Upper lobe of right lung (tissue), 1 donor: ENCODE measurements at places on chromosomes 2 and 18. TPM values are rescaled to one million over a fixed set of nuclear protein-coding genes. Genes with fewer than 3 reads are reported as not detected.

DNA sequence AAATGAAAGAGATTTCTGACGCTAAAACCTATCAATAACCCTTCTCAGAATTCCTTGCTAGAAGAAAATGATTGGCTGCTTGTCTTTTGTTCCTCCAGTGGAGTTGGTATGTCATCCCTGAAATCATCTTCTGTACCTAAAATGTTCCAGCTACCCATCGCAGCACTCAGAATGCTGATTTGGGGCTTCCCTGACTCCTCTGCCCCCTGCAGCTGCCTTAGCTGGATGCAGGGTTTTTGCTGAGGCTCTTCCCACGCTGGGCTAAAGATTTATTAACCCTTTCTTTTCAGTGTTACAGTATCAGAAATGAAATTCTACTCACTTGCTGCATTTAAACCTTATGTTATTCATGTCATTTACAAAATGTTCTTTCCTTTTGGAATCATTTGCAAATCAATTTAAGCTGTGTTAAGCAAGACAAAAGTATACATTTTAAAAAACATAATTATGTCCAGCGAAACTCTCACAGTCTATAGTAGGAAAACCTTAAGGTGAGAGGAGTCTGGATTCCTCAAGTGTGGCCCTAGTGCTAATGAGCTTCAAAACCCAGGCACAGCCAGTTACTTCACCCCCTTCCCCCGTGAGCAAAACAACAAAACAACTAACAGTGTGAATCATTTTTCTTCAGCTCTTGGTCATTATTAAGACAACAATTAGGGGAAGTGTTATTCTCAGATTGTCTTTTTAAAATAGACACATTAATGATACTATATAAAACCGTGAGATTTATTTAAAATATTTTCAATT is 32.8 kb downstream of the PKP4 start:
- H3K4me1 ChIP-seq = peaks cover 14% of the 10 kb centered on the region
- H3K27me3 ChIP-seq = no peaks in the 10 kb centered on the region
- no peaks in the 10 kb centered on the region for H3K36me3 ChIP-seq
- no peak overlapping the region for H3K27ac ChIP-seq
- DNase-seq = no peak

DNA sequence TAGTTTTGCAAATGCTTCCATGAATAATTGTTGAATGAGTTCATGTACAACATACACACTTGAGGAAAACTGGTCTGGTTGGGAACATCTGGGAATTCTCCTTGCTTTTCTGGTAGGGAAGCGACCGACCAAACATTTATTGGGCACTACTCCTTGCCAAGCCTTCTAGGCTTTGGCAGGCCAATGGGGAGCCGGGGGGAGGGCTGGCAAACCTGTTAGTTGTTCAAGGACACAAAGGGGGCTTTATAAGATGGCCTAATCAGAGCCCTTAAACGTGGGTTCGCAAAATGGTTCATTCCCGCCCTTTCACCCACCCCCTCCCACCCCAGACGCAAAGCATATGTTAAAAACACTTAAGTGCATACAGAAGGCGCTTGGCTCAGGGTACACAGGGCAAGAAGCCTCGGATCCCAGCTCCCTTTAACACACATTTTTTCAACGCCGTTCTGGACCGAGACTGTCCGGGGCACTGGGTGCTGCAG is 844 bp upstream of the VSNL1 start:
- DNase-seq = no peak
- H3K36me3 ChIP-seq = no peaks in the 10 kb centered on the region
- H3K27me3 ChIP-seq = peaks cover 75% of the 10 kb centered on the region
- H3K4me3 ChIP-seq = peak overlapping the region; percentile 34
- no peak overlapping the region for H3K27ac ChIP-seq

Gene DOCK10
- total RNA-seq = 35.8 TPM

DNA sequence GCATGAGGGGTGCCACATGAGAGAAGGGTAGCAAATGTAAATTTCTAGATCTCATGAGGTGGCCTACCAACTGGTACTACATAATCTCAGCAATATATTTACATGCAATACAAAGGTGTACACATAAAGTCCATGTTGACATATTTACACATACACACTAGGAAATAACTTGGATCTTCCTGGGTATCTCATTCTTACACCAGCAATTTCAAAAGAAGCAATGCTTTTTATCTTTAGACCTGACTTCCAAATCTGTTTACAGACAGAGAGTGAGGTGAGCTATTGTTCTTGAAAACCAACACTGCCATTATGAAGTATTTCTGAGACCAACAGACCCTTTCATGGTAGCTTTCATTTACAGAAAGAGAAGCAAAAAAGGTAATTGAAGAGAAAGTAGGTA is 184.2 kb downstream of the ERBB4 start:
- DNase-seq = no peak
- H3K27ac ChIP-seq = no peak overlapping the region
- H3K4me1 ChIP-seq = no peaks in the 10 kb centered on the region

- DNase-seq = no peak
- H3K27me3 ChIP-seq = peaks cover 28% of the 10 kb centered on the region
- H3K36me3 ChIP-seq = no peaks in the 10 kb centered on the region
- H3K4me1 ChIP-seq = peaks cover 14% of the 10 kb centered on the region
- no peak overlapping the region for H3K27ac ChIP-seq
These were observed 964 bp downstream of the ZBTB7C start for GRCh38 chr18:48408111-48408726.

DNA sequence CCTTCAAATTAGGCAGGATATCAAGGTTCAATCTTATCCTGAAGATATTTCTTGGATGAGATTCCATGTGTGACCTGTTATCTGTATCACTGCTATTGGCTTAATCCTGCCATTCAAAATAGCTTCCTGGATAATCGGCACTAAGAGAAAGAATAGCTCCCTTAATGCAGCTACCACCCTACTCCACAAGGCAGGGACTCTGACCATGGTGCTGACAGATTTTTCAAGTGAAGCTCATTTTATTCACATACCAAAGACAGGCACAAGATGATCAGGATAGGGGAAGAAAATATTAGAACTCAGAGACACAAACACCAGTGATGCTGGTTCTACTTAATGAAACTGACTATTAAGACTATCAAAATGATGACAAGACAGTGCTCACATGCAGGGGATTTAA is 74.9 kb downstream of the ORC4 start:
- H3K4me3 ChIP-seq = no peak overlapping the region
- no peak overlapping the region for H3K27ac ChIP-seq
- peaks cover 29% of the 10 kb centered on the region for H3K36me3 ChIP-seq
- no peaks in the 10 kb centered on the region for H3K27me3 ChIP-seq
- DNase-seq = no peak
- H3K4me1 ChIP-seq = no peaks in the 10 kb centered on the region

- H3K4me1 ChIP-seq = no peaks in the 10 kb centered on the region
- no peaks in the 10 kb centered on the region for H3K36me3 ChIP-seq
These were observed 260.4 kb upstream of the FANCL start for GRCh38 chr2:58501371-58502160.

DNA sequence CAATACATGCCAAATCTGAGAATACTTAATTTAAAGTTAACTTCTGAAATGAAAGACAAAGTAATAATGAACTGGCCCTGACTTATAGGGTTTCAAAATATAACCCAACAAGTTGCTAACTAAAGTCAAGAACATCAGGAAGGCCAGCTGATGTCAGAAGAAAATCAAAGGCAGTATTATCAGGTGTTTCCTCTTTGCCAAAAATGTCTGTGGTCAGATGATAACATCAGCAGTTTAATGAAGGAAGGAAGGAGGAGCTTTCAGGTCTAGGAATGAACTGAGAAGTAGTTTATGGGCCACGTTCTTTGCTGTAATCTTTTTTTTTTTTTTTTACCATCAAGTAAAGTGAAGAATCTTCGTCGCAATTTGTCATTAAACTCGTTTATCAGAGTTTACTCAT is 40.9 kb downstream of the CDH2 start:
- DNase-seq = no peak
- no peak overlapping the region for H3K4me3 ChIP-seq
- H3K27ac ChIP-seq = no peak overlapping the region
- no peaks in the 10 kb centered on the region for H3K36me3 ChIP-seq
- H3K27me3 ChIP-seq = no peaks in the 10 kb centered on the region
- H3K4me1 ChIP-seq = no peaks in the 10 kb centered on the region

GRCh38 chr2:144426981-144427479 is 92.9 kb downstream of the ZEB2 start:
- no peak overlapping the region for H3K4me3 ChIP-seq
- H3K4me1 ChIP-seq = peaks cover 34% of the 10 kb centered on the region
- H3K27me3 ChIP-seq = no peaks in the 10 kb centered on the region

Gene CAPN14
- 0.26 TPM for total RNA-seq

- peak; percentile 74 for DNase-seq
- H3K27ac ChIP-seq = peak overlapping the region; percentile 36
- H3K36me3 ChIP-seq = peaks cover 44% of the 10 kb centered on the region
- H3K27me3 ChIP-seq = no peaks in the 10 kb centered on the region
These were observed 81.5 kb downstream of the NRP2 start for GRCh38 chr2:205763708-205764211.

Gene LBX2
- 1.8 TPM for total RNA-seq

Gene KRTCAP3
- total RNA-seq = 22.5 TPM

GRCh38 chr18:56541340-56541739 is 97.1 kb downstream of the TXNL1 start:
- H3K27ac ChIP-seq = no peak overlapping the region
- no peaks in the 10 kb centered on the region for H3K36me3 ChIP-seq
- H3K4me3 ChIP-seq = no peak overlapping the region

GRCh38 chr2:240457223-240458043 is 22.0 kb downstream of the GPC1 start:
- H3K36me3 ChIP-seq = no peaks in the 10 kb centered on the region
- no peak overlapping the region for H3K4me3 ChIP-seq
- H3K4me1 ChIP-seq = peaks cover 5% of the 10 kb centered on the region
- peaks cover 15% of the 10 kb centered on the region for H3K27me3 ChIP-seq
- no peak for DNase-seq

- H3K27me3 ChIP-seq = no peaks in the 10 kb centered on the region
- no peaks in the 10 kb centered on the region for H3K36me3 ChIP-seq
These were observed 2.7 kb downstream of the ZEB2 start for GRCh38 chr2:144516981-144517865.

DNA sequence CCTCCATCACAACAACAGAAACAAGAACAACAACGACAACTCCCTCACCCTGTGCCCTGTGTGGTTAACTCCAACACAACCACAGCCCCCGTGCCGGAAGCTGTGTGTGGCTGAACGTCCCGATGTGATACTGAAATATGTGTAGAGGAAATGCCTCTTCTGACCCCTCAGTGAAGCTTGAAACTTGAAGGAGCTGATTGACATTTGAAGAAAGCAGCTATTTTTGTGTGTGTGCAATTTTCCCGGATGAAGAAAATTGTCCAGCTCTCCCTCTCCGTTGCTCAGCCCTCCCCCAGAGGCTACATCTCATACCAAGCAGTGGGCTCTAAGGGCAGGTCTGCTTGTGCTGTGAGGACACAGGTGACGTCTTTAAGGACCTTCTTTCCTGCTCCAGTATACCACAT is 173.8 kb downstream of the ICOS start:
- H3K4me1 ChIP-seq = peaks cover 56% of the 10 kb centered on the region
- no peaks in the 10 kb centered on the region for H3K36me3 ChIP-seq
- no peaks in the 10 kb centered on the region for H3K27me3 ChIP-seq
- peak overlapping the region; percentile 72 for H3K27ac ChIP-seq

GRCh38 chr2:122236152-122236874 is 480.9 kb downstream of the TSN start:
- no peak for DNase-seq
- no peak overlapping the region for H3K27ac ChIP-seq
- no peaks in the 10 kb centered on the region for H3K36me3 ChIP-seq

Gene SP140
- total RNA-seq = 12.7 TPM

- DNase-seq = no peak
- H3K4me3 ChIP-seq = no peak overlapping the region
- no peaks in the 10 kb centered on the region for H3K27me3 ChIP-seq
- no peak overlapping the region for H3K27ac ChIP-seq
These were observed 80.1 kb downstream of the SDC1 start for GRCh38 chr2:20144861-20145260.

Gene SOX11
- total RNA-seq = 0.84 TPM

- no peaks in the 10 kb centered on the region for H3K36me3 ChIP-seq
- H3K4me3 ChIP-seq = no peak overlapping the region
- no peak for DNase-seq
- no peaks in the 10 kb centered on the region for H3K27me3 ChIP-seq
- no peak overlapping the region for H3K27ac ChIP-seq
These were observed 15.1 kb downstream of the NMS start for GRCh38 chr2:100485396-100485795.

Gene PAX3
- total RNA-seq = not detected

Gene LINC00305
- not detected for total RNA-seq

GRCh38 chr2:106117347-106117746 is 76.8 kb downstream of the UXS1 start:
- H3K36me3 ChIP-seq = peaks cover 31% of the 10 kb centered on the region
- no peak overlapping the region for H3K27ac ChIP-seq
- no peaks in the 10 kb centered on the region for H3K4me1 ChIP-seq
- H3K4me3 ChIP-seq = no peak overlapping the region
- DNase-seq = no peak

Gene SCN7A
- 97.1 TPM for total RNA-seq

Gene MAP4K4
- 88.7 TPM for total RNA-seq

DNA sequence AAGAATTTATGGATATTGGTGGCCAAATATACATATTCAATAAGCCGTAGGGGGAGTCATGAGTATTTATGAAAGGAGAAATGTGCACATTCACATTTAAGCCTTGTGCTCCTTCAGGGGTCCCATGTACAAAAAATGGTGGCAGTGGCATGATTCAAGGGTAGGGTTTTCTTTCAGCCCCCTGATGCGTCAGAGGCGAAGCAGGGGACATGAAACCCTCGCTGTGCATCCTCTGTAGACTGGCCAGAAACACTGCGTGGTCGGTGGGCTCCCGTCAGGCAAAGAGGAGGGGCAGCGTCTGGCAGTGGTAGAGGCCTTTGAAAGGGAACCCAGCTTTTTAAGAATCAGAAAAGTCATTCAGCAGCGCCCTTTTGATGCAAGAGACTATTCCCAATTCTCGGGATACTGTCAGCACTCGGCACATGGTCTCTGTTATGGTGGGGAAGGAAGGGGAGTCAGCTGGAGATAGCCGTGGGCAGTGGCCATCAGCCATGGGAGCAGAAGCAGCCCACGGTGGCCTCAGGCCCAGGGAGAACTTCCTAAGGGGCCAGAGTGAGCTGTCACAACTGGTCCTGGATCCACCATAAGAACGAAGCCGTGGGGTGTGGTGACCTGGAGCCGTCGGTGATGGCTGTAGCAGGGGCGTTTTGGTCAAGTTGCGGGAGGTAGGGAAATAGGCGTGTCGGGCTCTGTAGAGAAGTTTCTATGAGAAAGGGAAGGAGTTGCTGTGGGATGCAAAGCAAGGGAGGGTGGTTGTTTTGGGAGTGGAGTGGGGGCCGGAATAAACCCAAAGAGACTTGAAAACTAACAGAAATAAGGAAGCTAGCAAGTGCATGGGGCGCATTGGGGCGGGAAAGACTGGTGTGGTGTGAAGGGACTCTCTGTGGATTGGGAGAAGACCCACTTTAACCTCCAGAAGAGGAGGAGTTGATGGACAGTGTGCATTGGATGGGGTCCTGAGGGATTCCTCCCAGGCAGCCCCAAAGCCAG is 95.6 kb downstream of the SH3BP4 start:
- no peak overlapping the region for H3K4me3 ChIP-seq
- H3K27ac ChIP-seq = no peak overlapping the region
- DNase-seq = peak; percentile 55
- no peaks in the 10 kb centered on the region for H3K27me3 ChIP-seq
- peaks cover 25% of the 10 kb centered on the region for H3K4me1 ChIP-seq

- DNase-seq = no peak
- H3K4me1 ChIP-seq = no peaks in the 10 kb centered on the region
These were observed 218.8 kb downstream of the AGPS start for GRCh38 chr2:177611310-177611886.

- H3K36me3 ChIP-seq = no peaks in the 10 kb centered on the region
- no peaks in the 10 kb centered on the region for H3K4me1 ChIP-seq
- H3K27me3 ChIP-seq = no peaks in the 10 kb centered on the region
- DNase-seq = no peak
- H3K4me3 ChIP-seq = no peak overlapping the region
These were observed 112.5 kb upstream of the SLC38A11 start for GRCh38 chr2:165067643-165068486.
